ENCODE measurements at places on chromosomes 13 and 19.

- no peak for DNase-seq
Measured at GRCh38 chr13:24668955-24669582, 11.1 kb upstream of the ATP12A start.

DNA sequence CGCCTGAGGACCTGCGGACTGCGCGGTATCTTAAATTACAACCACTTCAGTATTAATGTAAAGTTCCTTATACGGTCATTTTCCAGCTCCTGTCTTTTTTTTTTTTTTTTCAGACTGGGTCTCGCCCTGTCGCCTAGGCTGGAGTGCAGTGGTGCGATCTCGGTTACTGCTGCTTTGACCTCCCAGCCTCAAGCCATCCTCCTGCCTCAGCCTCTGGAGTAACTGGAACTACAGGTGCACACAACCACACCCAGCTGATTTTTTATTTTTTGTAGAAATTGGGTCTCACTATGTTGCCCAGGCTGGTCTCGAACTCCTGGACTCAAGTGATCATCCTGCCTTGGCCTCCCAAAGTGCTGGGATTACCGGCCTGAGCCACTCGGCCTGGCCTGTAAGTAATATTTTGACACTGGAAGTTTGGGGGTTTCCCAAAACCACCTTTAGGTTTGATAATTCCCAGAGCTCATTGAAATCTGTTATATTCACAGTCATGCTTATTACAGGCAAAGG lies 406 bp upstream of the EID2B start:
- DNase-seq: no peak

DNA sequence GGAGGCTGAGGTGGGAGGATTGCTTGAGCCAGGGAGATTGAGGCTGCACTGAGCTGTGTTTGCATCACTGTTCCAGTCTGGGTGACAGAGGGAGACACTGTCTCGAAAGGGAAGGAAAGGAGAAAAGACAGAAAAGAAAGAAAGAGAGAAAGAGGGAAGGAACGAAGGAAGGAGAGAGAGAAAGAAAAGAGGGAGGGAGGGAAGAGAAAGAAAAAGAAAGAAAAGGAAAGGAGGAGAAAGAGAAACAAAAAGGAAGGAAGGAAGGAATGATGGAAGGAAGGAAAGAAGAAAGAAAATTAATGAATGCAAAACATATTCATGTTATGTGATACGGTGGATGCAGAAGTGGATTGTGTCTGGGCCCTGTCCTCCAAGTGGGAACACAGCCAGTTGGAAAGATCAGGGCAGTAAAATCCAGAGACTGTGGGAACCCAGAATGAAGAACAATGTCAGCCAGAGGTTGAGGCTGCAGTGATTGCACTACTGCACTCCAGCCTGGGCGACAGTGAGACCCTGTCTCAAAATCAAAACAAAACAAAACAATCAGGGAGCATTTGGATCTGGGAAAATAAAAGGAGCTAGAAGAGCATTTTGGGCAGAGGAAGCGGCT lies 6.2 kb downstream of the PHLDB3 start:
- DNase-seq: no peak

DNA sequence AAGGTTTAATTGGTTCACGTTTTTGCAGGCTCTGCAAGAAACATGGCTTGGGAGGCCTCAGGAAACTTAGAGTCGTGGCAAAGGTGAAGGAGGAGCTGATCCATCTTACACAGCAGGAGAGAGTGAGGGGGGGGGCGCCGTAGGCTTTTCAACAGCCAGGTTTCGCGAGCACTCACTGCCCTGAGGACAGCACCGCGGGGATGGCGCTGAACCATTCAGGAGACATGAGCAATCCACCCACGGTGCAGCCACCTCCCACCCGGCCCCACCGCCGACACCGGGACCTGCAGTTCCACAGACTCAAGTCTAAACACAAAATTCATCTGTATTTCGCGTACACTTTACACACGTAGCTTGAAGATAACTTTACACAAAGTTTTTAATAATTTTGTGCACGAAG lies 73.6 kb downstream of the KDM4B start:
- DNase-seq: no peak

DNA sequence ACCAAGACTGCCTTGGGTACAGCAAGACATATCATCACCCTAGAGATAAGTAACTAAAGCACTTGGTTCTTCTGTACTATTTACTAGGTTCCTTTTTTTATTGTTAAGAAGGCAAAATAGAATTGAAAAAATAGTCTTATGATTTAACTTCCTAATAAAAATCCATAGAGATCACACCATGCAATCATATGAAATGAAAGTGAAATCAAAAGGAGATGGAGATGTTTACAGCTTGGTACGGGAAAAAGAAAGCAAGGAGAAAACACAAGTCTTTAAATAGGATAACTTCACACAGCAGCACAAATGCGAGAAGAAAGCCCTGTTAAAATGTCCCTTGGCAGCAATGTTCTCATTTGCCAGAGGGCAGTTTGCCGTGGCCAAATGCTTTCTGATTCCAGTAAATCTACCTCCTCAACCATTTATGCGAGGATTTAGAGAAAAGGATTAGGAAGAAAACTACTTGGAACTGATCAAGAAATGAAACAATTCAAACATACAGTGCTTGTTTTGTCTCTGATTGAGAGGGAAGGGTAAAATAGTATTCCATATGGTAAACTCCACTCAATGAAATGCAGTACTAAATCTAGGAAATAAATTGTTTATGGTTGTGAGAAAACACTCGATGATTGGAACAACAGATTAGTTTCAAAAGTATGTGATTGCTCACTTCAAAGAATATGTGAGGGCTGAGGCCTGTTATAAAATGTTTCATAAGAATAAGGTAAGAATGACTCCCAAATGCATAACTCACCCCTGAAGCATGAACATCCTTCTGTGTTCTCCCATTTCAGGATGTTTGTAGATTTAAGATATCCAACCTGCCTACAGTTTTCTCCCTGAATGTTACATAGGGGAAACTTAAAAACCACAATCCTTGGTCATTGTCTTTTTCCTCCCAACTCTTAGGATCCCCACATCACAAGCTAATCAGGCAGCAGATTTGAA lies 487.8 kb downstream of the DACH1 start:
- DNase-seq: no peak

GRCh38 chr19:19530423-19530804 lies 1.7 kb downstream of the YJEFN3 start:
- no peak for DNase-seq

GRCh38 chr13:110913322-110914080 lies 1.4 kb downstream of the ANKRD10 start:
- peak; percentile 28 for DNase-seq

DNA sequence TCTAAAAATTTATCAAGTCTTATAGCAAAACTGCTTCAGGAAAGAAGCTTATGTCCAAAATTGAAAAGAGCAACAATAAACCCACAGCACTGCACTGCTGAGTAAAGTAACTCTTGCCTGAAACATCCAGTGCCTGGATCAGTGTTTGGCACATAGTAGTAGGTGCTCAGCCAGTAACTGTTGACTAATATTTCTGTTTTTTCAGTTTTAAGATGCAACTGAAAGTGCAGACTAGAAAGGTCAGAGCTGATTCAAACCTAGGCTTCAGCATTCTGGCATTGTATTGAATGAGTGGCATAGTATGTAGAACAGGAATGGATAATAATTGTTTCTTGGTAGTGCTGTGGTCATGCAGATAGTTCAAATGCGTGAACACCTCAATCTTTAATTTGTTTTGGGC lies 67.6 kb downstream of the UBL3 start:
- no peak for DNase-seq

GRCh38 chr13:32080328-32080744 lies 48.8 kb downstream of the FRY start:
- no peak for DNase-seq

DNA sequence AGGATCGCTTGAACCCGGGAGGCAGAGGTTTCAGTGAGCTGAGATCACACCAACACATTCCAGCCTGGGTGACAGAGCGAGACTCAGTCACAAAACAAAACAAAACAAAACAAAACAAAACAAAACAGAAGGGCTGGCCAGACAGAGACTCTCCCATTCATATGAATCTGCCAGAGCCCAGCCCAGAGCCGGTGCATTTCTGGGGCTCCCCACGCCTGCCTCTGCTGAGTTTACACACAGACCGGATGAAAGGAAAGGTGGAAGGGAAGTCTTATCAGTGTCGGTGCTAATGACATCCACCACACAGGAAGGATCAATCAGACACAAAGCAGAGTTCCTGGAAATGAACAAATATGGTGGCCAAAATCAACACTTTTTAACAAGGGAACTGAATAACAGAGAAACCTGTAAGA lies 6.8 kb downstream of the TRAPPC6A start:
- no peak for DNase-seq

DNA sequence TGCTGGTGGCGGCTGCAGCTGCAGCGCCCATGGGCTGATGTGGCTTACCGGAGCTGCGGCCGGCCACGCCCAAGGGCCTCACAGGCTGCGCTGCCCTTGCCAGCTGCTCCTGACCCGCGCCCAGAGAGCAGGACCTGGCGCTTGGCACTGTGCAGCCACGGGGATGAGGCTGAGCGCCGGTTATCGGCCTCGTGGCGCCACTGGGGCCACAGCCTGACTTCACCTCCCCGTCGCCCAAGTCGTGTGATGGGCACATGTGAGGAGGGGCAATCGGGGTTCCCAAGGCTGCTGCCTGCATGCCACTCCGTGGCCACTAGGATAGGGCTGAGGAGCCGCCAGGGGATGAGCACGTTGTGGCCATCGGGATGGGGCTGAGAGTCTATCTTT lies 77.2 kb upstream of the PABPC3 start:
- no peak for DNase-seq

DNA sequence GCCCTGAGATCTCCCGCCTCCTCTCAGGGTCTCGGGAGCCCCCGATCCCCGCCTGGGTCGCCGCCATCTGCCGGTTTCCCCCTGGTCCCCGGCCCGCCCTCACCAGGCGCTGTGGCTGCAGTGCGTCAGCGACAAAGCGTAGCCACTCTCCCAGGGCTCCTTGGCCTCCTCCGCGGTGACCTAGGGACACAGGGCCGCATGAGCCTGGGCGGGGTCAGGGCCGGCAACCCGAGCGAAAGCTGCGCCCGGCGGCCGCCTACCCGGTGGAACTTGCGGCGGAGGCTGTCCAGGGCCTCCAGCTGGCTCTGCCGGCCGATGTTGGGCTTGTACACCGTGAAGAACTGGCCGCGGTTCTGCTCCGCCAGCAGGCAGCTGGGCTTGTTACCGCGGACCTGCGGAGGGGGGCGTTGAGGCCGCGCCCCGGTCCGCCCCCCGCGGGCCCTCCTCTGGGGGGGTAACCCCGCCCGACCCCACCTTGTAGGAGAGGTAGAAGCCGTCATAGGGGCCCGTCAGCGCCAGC lies 5.3 kb downstream of the GPX4 start:
- no peak for DNase-seq

DNA sequence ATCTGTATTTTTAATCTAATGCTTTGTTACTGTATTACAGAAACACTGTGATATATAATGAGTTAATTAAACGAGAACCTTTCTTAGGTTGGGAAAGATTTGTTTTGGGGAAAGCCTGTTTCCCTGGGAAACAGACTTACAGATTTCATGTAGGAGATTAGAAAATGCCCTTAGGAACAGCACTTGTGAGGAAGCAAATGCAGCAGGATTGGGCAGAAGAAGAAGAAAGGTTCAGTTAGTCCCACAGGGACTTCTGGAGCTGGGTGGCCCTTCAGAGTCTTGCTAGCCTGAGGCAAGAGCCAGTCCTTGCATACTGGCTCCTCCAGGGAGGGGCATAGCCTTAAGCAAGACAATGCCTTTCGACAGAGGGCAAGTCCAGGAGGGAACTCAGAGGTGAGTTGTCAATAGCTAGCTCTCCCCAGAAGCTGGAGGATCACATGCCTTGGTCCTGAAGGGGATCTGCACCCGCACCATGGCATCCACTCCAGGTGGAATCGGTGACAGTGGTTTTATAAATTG lies 36.8 kb downstream of the N4BP2L1 start:
- DNase-seq: no peak

Measured in NCI-H2029 treated with DMSO at 0.1 percent for 48 hours (cell line).